ENCODE measurements at places on chromosomes 11 and 22. TPM values are rescaled to one million over a fixed set of nuclear protein-coding genes. Genes with fewer than 3 reads are reported as not detected.
A peak's percentile ranks its signal among the peaks of the same experiment; 100 is the strongest.

The RAG1 gene
- not detected for polyA plus RNA-seq

DNA sequence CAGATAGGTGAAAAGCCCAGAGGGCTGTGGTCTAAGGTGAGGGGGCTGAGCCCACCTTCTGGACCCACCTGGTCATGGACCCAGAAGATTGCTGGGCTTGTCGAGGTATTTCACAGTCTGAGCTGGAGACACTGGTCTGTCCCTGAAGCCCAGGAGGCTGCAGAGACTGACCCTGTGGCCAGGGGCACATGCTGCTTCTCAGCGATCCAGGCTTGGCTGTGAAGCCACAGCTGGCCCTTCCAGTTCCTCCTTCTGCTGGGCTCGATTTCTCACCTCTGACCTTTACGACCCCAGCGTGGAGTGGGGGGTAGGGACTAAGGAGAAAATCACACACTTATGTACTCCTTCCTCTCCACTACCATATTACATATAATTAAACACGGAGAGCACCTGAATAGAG, 88.5 kb downstream of the NECTIN1 start:
- no peaks in the 10 kb centered on the region for H3K36me3 ChIP-seq
- H3K27ac ChIP-seq: no peak overlapping the region
- no peak overlapping the region for H3K4me3 ChIP-seq
- DNase-seq: no peak
- no peaks in the 10 kb centered on the region for H3K4me1 ChIP-seq

The CCDC85B gene
- polyA plus RNA-seq: 49.5 TPM

DNA sequence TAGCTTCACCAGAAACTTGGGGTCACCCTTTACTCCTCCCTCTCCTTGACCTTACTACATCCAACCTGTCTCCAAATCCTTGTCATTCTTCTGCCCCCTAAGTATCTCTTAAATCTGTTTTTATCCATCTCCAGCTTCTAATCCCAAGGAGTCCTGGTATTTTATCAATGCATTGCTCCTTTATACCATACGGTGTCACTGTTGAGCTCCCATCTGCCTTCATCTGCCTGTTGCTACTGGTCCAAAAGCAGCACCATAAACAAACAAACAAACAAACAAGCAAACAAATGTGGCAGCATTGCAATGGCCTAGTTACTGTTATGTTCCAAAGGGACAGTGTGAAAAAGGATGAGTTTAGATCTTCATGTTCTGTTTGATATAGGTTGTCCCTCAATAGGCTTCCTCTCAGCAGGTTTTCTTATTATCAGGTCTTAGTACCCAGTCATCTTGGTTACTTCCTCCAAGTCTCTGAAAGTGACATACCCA, 34.2 kb downstream of the DNHD1 start:
- H3K36me3 ChIP-seq: no peaks in the 10 kb centered on the region
- peak; percentile 9 for DNase-seq
- no peak overlapping the region for H3K4me3 ChIP-seq
- H3K27ac ChIP-seq: no peak overlapping the region
- peaks cover 8% of the 10 kb centered on the region for H3K4me1 ChIP-seq

DNA sequence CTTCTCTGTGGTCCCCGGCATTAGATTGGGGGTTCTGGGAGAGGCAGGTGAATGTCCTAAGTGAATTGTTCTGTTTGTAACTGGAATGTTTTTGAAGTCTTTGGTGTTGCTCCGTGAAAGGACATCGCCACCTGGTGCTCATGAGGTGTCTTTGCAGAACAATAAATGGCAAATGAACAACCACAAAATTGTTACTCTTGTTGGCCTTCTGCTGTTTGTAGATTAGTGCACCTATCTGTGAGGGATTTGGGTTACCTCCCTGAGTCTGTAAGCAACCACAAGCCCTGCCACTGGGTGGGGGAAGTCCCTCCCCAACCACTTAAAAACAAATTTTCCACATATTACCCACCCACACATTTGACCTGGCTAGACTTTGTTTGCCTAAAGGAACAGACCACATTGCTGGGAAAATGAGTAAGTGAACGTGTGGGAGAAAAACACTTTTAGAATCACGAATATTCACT, 4.7 kb downstream of the MPEG1 start:
- peak overlapping the region; percentile 91 for H3K4me3 ChIP-seq
- H3K36me3 ChIP-seq: peaks cover 20% of the 10 kb centered on the region
- peaks cover 87% of the 10 kb centered on the region for H3K4me1 ChIP-seq
- H3K27me3 ChIP-seq: no peaks in the 10 kb centered on the region

- DNase-seq: no peak
- H3K27ac ChIP-seq: no peak overlapping the region
- H3K27me3 ChIP-seq: peaks cover 72% of the 10 kb centered on the region
- H3K4me3 ChIP-seq: no peak overlapping the region
These were observed 32.9 kb upstream of the SYT13 start for GRCh38 chr11:45319077-45319476.

The SCN4B gene
- polyA plus RNA-seq: not detected

The OMP gene
- not detected for polyA plus RNA-seq

- no peaks in the 10 kb centered on the region for H3K36me3 ChIP-seq
- H3K4me3 ChIP-seq: no peak overlapping the region
- H3K27ac ChIP-seq: no peak overlapping the region
These were observed 953.2 kb downstream of the OPCML start for GRCh38 chr11:132579136-132579535.

DNA sequence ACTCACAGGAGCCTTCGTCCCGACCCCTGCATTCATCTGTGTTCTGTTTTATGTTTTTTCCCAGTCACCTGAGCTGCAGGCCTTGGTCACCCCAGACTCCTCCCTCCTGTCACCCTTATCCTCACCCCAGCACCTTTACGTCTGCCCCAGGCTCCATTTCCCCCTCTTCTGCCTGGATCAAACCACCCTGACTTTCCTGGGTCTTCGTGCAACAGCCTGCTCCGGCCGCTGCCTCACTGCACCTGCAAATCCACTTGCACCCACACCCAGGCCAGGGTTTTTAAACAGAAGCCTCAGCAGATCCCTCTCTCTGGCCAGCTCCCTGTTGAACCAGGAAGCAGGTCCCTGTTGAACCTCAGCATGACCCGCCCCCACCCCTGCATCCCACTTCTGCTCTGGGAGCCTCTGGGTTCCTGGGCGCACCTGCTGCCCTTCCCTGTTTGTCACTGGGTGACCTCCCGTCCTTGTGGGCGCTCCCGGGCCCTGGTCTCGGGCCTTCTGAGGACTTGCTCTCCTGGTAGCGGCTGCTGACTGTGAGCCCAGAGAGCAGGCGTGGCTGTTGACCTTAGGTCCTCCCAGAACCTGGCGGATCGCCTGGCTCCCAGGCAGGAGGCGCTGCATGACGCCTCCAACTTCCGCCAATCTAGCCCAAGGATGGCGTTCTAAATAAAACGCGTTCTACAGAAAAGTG, 12.8 kb downstream of the MAPK8IP2 start:
- no peak overlapping the region for H3K27ac ChIP-seq

The DGAT2 gene
- 3.1 TPM for polyA plus RNA-seq

- H3K36me3 ChIP-seq: no peaks in the 10 kb centered on the region
- H3K4me3 ChIP-seq: no peak overlapping the region
- no peaks in the 10 kb centered on the region for H3K4me1 ChIP-seq
- DNase-seq: no peak
These were observed 8.6 kb downstream of the TCN2 start for GRCh38 chr22:30615543-30615954.

DNA sequence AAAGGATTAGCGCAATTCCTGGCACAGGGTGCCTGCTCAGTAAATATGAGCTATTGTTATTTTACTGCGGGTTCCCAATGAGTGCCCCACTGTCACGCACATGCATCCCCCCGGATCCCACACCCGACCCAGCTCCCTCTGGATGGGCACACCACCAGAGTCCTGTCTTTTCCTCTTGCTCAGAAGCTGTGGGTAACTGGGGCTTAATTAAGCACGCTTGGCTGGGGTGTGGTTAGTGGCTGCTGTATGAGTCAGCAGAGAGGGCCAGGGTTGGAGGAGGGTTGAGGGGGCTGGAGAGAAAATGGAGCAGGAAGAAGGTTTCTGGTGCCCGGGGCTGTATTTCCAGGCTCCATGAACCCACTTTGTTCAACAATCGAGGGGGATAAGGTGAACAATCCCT, 30.3 kb upstream of the NECTIN1 start:
- peaks cover 76% of the 10 kb centered on the region for H3K27me3 ChIP-seq
- no peak for DNase-seq
- no peak overlapping the region for H3K27ac ChIP-seq

The CHRNA10 gene
- 0.15 TPM for polyA plus RNA-seq

- no peak overlapping the region for H3K27ac ChIP-seq
- DNase-seq: no peak
- H3K4me3 ChIP-seq: no peak overlapping the region
- peaks cover 15% of the 10 kb centered on the region for H3K27me3 ChIP-seq
- no peaks in the 10 kb centered on the region for H3K36me3 ChIP-seq
These were observed 88.1 kb downstream of the TP53I11 start for GRCh38 chr11:44862558-44863101.

The KRTAP5-9 gene
- 0.27 TPM for polyA plus RNA-seq

- no peak overlapping the region for H3K27ac ChIP-seq
- H3K36me3 ChIP-seq: no peaks in the 10 kb centered on the region
- no peak overlapping the region for H3K4me3 ChIP-seq
- no peak for DNase-seq
These were observed 516.7 kb downstream of the JRKL start for GRCh38 chr11:96906476-96906875.

The DGCR6 gene
- 0.58 TPM for polyA plus RNA-seq

The BEST1 gene
- polyA plus RNA-seq: 3.3 TPM

The SAC3D1 gene
- 4.7 TPM for polyA plus RNA-seq

DNA sequence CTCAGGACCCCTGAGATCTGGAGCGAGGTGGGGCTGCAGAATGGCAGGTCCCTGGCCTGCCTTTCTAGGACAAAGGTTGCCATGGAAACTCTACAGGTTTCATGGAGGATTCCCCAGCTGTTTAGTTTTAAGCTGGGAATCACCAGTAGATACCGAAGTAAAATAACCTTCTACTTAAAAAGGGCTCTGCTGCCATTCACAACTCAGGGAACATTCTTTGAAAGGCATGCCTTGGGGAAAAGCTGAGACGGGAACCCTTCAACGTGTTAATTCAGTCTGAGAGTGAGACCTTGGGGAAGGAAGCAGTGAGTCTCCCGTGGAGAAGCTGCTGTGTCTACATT, 493.3 kb downstream of the BRD1 start:
- no peaks in the 10 kb centered on the region for H3K36me3 ChIP-seq
- no peak overlapping the region for H3K4me3 ChIP-seq
- no peak overlapping the region for H3K27ac ChIP-seq
- no peak for DNase-seq
- H3K27me3 ChIP-seq: peaks cover 14% of the 10 kb centered on the region

The BACE1 gene
- polyA plus RNA-seq: not detected

DNA sequence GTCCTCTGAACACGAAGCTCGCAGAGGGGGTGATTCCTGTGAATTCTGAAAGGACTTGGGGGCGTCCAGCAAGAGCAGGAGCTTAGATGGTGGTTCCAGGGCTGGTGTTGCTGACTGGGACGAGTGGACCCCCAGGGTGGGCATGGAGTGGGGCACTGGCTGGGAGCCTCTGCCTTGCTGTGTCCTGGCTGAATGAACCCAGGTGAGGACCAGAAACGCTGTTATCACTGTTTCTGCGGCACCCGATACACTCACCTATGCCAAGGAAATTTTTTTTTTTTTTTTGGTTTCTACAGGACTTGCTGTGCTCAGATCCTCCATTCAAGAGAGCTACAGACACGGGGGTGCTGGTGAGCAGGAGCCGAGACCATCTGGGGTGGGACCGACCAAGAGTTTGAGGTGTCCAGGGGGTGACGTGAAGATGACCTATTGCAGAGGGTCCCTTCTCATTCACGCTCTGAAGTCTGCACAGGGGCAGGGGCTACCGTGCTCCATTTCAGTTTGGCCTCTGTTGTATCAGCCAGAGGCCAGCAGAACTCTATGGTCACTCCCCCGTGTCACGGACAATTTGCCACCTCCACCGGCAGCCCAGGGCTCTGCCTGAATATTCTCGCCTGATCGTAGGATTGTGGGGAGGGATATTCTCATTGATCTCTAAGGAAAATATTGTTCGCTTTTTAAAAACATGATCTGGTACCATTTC, 3.6 kb downstream of the SMIM38 start:
- H3K4me1 ChIP-seq: peaks cover 3% of the 10 kb centered on the region
- H3K27ac ChIP-seq: no peak overlapping the region
- peaks cover 4% of the 10 kb centered on the region for H3K36me3 ChIP-seq
- no peak for DNase-seq

- DNase-seq: no peak
- H3K4me3 ChIP-seq: no peak overlapping the region
- peaks cover 3% of the 10 kb centered on the region for H3K27me3 ChIP-seq
- no peak overlapping the region for H3K27ac ChIP-seq
These were observed 5.8 kb downstream of the VSTM5 start for GRCh38 chr11:93844568-93844967.

The ANKK1 gene
- polyA plus RNA-seq: not detected

The ART1 gene
- polyA plus RNA-seq: not detected

DNA sequence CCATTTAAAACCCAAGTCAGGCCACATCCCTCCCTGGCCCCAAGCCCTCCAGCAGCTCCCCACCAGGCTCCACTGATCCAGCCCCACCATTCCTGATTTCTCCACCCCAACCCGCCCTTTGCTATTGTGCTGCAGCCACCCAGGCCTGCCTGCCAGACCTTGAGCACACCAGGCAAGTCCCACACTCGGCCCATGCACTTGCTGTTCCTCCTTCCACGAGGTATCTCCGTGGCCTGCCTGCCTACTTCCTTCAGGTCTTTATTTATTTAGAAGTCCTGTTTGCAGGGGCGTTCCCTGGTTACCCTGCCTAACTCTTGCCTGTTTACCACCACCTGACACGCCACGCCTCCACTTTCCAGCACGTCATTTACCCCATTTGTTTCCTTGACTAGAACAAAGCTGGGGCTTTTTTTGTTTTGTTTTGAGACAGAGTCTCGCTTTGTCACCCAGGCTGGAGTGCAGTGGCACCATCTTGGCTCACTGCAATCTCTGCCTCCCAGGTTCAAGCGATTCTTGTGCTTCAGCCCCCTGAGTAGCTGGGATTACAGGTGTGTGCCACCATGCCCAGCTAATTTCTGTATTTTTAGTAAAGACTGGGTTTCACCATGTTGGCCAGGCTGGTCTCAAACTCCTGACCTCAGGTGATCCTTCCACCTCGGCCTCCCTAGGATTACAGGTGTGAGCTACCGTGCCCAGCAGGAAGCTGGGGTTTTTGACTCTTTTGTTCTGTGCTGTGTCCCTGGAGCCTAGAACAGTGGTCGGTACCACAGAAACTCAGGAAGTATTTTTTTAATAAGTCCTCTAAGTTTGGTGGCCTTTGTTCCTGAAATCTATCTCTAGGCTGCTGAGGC, 6.7 kb downstream of the CENPM start:
- no peaks in the 10 kb centered on the region for H3K27me3 ChIP-seq
- H3K4me1 ChIP-seq: peaks cover 64% of the 10 kb centered on the region
- DNase-seq: peak; percentile 98
- peak overlapping the region; percentile 95 for H3K4me3 ChIP-seq
- peak overlapping the region; percentile 97 for H3K27ac ChIP-seq

DNA sequence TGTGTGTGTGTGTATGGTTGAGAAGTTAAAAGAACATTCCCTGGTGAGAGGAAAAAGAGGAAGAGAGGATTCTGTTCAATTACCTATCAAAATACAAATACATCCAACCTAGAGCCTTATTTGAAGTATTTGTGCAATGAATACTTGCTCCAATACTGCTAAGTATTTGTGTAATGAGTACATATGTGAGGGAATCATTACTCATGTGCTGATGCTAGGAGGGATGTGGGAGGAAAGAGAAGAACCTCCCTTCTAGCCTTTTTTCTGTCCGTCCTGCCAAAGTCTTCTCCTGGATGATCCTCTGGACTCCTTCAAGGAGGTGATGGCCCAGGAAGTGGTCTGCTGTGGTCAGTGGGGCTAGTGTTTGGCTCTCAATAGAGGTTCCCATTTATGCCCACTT, 36.0 kb upstream of the ACCSL start:
- H3K27me3 ChIP-seq: peaks cover 8% of the 10 kb centered on the region
- no peak overlapping the region for H3K4me3 ChIP-seq
- H3K36me3 ChIP-seq: no peaks in the 10 kb centered on the region
- no peak for DNase-seq
- no peak overlapping the region for H3K27ac ChIP-seq

The SESN3 gene
- 2.4 TPM for polyA plus RNA-seq

The TUBA8 gene
- 0.86 TPM for polyA plus RNA-seq

The TMEM45B gene
- polyA plus RNA-seq: not detected

All from naive B cell (primary cell).